ENCODE measurements at places on chromosomes 16 and 17.
A peak's percentile ranks its signal among the peaks of the same experiment; 100 is the strongest.

- DNase-seq, result peak; percentile 9
Observed at GRCh38 chr17:79294459-79295071, 219.9 kb downstream of the ENGASE start.

- DNase-seq, result no peak
Observed at GRCh38 chr17:9256751-9257629, 235.7 kb downstream of the NTN1 start.

DNA sequence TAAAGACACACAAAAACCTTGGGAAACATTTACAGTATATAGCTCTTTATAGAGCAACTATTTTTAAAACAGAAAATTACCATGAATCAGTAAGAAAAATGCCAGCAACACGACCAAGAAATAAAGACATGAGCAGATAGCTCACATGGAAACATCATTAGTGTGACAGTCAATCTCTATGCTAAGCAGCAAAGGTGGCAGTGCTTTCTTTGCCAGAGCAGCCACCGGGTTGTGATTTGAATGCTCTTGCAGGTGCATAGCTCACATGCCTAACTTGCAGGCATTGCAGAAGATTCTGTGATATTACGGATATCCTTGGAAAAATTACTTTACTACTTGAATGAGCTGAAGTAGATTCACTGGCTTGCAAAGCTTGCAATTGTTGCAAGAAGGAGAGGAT, 652.9 kb upstream of the C16orf82 start:
- no peak for DNase-seq

DNA sequence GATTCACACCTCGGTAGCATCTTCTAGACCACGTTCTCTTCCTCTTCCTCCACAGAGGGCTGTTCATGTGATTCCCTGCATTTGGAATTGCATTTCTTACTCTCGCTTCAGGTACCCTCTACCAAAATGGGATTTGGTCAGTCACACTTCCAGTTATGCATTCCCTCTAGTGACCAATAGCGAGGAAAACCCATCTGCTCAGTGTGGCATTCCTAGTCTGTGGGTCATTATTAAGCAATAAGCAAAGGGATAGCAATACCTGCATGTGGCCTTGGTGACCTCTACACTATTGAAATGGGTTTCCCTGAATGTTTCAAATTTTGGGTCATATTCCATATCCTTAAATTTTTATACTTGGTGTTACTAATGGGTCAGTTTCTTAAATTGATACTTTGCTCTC, 401 bp upstream of the KRTAP4-5 start:
- DNase-seq, result no peak

GRCh38 chr16:57755061-57755684, 19.6 kb downstream of the KATNB1 start:
- no peak for DNase-seq

- no peak for DNase-seq
Observed at GRCh38 chr16:57146735-57147134, 39.1 kb downstream of the PSME3IP1 start.

GRCh38 chr16:21101631-21102420, 48.8 kb downstream of the DNAH3 start:
- DNase-seq, result peak; percentile 16

- no peak for DNase-seq
Observed at GRCh38 chr17:43543771-43544575, 2.2 kb downstream of the ETV4 start.

GRCh38 chr17:77498791-77499698, 358.3 kb downstream of the SEC14L1 start:
- DNase-seq, result no peak

GRCh38 chr17:80017226-80018010, 18.3 kb downstream of the TBC1D16 start:
- no peak for DNase-seq

DNA sequence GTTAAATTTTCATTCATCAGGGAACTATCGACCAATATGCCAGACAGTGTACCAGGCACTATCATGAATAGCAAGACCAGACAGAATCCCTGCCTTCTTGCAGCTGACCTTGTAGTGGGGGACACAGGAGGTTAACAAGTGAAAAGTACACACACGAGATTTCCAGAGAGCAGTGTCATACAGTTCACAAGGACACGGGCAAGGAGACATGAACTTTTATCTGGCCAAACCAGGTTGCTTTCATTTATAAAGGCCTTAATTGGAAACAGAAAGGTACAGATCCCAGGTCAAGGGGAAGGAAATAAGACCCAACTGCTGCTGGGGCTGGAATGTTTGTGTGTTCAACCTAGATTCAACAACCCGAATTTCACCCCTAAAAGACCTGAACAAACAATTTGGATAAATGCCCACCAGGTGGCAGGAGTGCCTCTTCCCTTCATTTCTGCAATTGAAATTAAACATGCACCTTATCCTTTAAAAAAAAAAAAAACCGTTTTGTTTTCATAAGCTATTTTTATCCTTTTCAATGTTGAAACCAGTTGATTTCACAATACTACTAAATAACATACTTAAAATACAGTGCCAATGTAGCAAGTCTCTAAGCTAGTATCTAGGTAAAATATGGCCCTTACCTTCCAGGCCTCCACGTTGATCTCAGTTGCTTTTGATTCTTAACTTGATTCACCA, 65.9 kb downstream of the EMP2 start:
- DNase-seq, result peak; percentile 55

DNA sequence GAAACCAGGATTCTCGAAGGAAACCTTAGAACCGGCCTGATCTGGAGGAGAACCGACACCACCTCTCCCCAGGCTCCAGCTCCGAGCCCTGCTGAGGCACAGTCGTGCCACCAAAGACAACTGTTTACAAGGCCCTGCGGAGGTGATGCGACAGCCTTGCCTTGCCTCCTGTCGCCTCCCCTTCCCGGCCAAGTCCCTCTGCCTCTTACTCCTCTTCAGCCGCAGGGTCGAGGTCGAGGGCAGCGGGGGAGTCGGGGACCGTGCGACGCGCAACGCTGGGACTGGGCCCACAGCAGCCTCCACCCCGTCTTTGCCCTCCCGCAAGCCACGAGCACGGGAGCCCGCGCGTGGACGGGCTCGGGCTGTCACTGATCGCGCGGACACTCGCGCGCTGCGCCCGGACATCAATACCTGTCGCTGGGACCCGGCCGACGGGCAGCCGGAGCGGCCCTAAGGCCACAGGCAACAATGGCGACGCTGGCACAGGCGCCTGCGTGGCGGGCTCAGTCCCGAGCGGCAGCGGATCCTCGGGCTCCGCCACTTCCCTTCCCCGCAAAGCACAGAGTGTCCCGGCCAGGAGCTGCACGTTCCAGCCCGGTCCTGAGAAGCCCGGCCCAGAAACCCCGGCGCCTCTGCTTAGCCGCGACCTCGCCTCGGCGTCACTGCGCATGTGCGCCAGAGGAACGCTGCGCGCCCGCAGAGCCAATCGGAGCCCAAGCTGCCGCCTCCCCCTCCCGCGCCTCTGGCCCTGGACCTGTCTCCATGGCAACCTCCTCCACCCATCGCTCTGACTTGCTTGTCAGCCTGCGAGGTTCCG, at the start of gene ZNF287:
Gene ZNF287 (minus strand): TSS at position 664 of the 817 bp plus-strand sequence. CDS start 1,473 bp downstream, outside the sequence.
- peak; percentile 94 for DNase-seq

DNA sequence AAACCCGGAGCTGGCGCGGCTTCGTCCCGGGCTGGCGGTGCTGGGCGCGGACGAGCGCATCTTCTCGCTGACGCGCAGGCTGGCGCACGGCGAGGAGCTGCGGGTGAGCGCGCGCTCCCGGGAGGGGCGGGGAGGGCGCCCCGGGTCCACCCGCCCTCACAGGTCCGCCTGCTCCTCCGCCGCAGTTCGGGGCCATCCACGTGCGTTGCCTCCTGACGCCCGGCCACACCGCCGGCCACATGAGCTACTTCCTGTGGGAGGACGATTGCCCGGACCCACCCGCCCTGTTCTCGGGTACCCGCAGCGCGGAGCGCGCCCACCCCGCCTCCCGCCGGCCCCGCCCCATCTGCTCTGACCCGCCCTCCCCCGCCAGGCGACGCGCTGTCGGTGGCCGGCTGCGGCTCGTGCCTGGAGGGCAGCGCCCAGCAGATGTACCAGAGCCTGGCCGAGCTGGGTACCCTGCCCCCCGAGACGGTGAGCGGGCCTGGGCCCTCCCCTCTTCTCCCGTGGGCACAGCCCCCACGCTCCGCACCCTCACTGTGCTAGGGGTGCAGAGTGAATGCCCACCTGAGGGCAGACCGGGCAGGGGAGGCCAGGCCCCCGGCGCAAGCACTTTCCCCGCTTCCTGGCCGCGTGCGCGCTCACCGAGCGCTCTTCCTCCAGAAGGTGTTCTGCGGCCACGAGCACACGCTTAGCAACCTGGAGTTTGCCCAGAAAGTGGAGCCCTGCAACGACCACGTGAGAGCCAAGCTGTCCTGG, 1.4 kb downstream of the HAGHL start:
- DNase-seq, result peak; percentile 82

- DNase-seq, result no peak
Observed at GRCh38 chr16:82987767-82988166, 361.0 kb downstream of the CDH13 start.

DNA sequence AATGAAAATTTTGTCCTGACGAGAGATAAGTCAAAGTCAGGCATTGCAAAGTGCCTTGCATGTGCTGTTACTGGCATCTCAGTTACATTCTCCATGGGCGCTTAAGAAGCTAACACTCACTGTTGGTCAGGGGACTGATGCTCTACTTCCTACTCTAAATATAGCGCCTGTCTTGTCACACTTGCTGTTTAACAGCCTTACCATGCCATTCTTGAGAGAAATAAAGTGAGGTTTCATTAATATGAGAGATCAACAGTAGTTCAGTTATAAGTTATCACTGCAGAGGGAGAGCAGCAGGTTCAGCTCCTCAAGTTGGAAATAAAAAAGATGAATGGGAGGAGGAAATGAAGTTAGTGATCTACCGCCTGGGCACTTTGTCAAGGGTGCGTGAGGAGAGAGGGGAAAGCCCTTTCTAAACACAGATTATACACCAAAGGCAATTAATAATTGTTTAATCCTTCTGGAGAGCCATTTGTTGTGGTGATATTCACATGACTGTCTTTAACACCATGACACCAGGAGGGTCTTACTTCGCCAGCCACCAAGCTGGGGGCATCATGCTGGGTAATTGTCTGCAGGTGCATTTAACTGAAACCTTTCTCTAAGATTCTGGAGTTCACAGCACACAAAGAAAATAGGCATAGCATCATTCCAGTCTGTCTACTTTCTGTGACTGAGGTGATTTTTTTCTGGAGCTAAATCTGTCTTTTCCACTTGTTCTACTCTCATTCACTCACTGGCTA, 568.7 kb upstream of the HSBP1 start:
- DNase-seq, result no peak

DNA sequence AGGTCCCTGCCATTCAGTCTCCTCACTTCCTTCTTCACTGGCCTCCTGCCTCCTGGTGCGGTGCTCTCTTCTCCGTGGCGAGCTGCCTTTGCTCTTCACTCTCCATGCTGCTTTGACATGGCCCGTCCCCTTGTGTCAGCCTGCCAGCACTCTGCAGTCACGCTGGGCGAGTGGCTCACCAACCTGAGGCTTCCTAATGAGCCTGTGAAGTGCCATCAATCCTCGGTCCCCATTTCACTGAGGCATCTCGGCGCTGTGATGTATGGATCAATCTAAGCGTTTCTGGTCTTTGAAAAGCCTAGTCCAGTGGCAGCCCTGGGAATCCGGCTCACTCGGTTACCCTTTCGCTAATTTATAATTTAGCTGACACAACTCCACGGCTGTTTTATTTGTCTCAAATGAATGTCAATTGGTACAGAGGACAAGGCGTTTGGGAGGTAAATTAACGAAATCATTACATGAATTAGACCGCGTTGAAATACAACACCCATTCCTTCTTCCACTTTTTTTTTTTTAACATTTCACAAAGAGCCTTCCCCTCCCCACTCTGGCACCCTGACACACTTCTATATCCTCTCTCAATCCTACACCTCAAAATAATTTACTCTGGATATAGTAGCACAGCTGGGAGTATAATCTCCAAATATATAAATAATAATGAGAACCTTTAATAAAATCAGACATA, 610.7 kb downstream of the TMEM114 start:
- no peak for DNase-seq

GRCh38 chr17:77555741-77556291, 402.7 kb upstream of the TNRC6C start:
- no peak for DNase-seq

DNA sequence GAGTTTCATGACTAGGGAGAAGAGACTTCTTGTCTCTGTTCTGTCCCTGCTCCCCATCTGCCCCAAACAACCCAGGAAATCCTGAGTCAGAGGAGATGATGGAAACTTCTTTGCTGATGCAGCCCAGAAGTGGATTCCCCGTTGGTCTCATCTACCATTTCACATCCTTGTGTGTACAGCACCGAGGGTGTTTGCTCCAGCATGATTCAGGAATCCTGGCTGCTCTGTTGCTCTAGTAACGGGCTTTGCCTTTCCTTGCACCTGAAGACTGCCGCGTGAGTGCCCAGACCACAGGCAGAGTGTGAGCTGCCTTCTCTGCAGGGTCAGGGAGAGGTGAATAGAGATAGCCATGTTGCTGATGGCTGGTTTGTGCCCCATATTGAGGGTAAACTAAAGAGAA, 408.4 kb downstream of the CPPED1 start:
- DNase-seq, result no peak

DNA sequence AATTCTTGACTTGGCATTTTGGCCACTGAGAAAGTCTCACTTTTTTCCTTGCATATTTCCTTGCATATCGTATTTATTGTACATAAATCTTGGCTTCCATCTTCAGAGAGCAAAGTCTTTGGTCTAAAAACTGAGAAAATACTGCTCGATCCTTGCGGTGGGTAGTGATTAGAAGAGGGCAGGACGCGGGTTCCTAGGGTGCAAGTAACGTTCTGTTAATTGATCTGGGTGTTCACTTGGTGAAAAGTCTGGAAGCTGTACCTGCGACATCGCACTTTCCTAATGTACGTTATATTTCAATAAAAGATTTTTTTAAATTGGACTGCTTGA, 758 bp upstream of the UBALD2 start:
- DNase-seq, result no peak

DNA sequence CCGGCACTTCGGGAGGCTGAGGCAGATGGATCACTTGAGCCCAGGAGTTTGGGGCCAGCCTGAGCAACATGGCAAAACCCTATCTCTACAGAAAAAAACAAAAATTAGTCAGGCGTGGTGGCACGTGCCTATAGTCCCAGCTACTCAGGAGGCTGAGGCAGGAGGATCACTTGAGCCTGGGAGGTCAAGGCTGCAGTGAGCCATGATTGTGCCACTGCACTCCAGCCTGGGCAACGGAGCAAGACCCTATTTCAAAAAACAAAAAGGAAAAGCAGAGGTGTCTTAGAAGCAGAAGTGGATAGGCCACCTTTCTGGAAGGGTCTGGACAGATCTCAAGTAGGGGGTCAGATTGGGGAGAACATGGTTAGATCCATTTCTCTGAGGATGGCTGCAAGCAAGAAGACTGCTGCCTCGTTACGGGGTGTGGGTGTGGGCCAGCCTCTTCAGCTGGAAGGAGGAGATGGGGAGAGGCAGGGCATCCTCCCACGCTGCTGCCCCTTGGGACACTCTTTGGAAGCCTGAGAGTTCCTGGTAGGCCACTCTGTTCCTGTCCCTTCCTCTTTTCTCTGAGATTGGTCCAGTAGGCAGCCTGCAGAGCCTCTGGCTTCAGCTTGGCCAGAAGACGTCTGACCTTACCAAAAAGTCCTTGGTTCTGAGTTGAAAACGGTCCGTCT, 208.0 kb downstream of the MSI2 start:
- DNase-seq, result no peak

Measured in activated CD4-positive, alpha-beta T cell treated with anti-CD3 and anti-CD28 coated beads, Interleukin-10, Interleukin-2, amounts not matched to agents 100 ng/mL and 50 ng/mL, durations not matched to agents 16 hours and 8 hours (primary cell).